SJCRH30 (cell line): ENCODE measurements at places on chromosomes 16 and 17. TPM values are rescaled to one million over a fixed set of nuclear protein-coding genes. Genes with fewer than 3 reads are reported as not detected.

PKMYT1 gene
- 34.8 and 45.8 TPM in 2 replicates for total RNA-seq

DNA sequence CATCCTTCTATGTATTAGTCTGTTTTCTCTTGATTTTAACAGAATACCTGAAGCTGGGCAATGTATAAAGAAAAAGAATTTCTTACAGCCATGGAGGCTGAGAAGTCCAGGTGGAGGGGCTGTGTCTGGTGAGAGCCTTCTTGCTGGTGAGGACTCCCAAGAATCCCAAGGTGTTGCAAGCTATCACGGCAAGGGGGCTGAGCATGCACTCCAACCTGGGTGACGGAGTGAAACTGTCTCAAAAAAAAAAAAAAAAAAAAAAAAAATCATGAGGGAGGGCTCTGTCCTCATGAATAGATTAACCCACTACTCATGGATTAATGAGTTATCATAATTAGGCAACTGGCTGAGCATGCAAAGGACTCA, 19.4 kb downstream of the NQO1 start:
- no peak for DNase-seq

DNA sequence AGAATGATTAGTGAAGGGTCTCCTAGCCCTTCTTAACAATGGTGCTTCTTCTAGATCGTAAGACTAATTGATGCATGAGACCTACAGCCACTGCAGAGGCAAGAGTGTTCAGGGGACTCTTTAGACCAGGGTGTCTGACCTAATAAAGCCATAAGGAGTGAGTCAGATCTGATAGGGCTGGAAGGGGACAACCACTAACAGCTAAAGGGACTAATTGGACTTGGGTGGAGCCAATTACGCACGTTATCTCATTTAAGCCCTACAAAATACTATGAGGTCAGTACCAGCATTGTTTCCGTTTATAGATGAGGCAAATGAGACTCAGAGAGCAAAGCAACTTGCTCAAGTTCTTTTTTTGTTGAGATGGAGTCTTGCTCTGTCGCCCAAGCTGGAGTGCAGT, 14.5 kb upstream of the RNF222 start:
- DNase-seq, result no peak

DNA sequence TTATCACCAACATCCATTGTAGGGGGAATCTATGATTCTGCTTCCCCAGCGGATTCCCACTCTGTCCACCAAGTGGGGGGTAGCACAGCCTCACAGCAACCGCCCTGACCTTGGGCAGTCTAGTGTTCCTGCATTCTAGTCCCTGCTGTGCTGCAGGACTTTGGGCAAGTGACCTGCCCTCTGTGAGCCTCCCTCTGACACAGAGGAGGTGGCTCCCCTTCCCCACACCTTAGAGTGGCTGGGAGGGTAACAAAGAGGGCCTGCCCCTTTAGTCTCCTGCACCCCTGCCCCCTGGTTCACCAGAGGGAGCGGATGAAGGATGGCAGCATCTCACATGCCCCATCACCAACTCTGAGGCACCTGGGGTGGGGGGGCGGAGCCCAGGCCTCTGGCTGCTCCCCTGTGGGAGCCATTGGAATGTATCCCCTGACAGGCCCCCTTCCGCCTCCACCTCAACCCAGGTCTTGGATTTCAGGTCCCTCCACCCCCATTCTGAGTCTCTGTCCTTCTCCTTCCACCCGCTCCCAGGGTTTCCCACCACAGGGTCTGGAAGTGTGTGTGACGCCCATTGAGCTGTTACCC, 10.1 kb downstream of the GAS2L2 start:
- no peak for DNase-seq

DNA sequence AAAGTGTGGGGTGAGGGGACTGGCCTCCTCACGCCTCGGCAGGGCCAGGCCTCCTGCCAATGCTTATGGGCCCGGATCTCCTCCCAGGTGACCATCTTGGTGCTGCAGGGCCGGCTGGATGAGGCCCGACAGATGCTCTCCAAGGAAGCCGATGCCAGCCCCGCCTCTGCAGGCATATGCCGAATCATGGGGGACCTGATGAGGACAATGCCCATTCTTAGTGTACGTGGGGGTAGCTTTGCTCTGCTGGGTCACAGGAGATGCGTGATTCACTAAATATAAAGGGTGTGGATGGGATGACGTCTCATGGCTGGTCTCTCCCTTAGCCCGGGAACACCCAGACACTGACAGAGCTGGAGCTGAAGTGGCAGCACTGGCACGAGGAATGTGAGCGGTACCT, 19.5 kb downstream of the NUP85 start:
- no peak for DNase-seq

DNA sequence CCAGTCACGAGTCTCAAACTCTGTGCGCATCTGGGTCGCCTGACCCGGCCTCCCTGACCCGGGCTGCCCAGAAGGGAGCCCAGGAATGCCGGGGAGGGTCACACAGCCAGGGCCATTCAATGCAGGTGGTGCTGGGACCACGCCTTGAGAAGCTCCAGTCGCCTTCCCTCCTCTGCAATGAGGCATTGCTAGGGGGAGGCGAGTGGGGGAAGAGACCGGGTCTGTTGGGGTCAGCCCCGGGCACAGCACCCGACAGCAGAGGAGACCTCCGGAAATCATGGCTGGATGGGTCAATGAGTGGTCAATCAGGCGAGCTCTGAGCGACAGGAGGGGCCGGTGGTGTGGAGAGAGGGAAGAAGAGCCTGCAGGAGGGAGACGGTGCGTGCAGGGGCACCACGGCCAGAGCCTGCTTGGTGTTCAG, 13.3 kb downstream of the JPH3 start:
- no peak for DNase-seq

FMNL1 gene
- 0.91 and 1.1 TPM in 2 replicates for total RNA-seq

DNA sequence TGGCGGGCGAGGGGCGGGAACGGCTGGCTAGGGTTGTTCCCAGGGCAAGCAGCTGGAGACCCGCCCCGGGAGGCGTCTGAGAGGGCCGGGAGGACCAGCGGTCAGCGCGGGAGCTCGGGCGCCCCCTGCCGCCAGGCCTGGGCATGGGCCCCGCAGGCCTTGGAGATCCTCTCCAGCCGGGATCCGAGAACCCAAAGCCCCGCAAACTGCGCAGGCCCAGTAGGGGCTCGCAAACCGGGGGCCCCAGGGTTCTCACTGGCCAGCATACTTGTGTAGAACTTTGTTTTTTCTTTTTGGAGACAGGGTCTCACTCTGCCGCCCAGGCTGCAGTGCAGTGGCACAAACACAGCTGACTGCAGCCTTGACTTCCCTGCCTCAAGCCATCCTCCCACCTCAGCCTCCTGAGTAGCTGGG, 20.8 kb upstream of the ZNF423 start:
- peak; percentile 71 for DNase-seq

TRAPPC2L gene
- total RNA-seq, result 34.3 and 36.9 TPM in 2 replicates

CTF1 gene
- 1.3 and 1.4 TPM in 2 replicates for total RNA-seq

SMIM36 gene
- total RNA-seq, result not detected in 2 replicates

- no peak for DNase-seq
These were observed 11.0 kb downstream of the ITGAM start for GRCh38 chr16:31270795-31271194.

GDPD1 gene
- 0.20 and 0.49 TPM in 2 replicates for total RNA-seq

PDIA2 gene
- total RNA-seq, result 0.18 and 0.38 TPM in 2 replicates

GRCh38 chr16:4358236-4358635, 7.1 kb upstream of the PAM16 start:
- DNase-seq, result no peak

GAA gene
- total RNA-seq, result 17.5 and 23.1 TPM in 2 replicates

- no peak for DNase-seq
These were observed 85.9 kb downstream of the TBC1D16 start for GRCh38 chr17:79949656-79950209.

RNFT1 gene
- total RNA-seq, result 13.9 and 15.0 TPM in 2 replicates

DNA sequence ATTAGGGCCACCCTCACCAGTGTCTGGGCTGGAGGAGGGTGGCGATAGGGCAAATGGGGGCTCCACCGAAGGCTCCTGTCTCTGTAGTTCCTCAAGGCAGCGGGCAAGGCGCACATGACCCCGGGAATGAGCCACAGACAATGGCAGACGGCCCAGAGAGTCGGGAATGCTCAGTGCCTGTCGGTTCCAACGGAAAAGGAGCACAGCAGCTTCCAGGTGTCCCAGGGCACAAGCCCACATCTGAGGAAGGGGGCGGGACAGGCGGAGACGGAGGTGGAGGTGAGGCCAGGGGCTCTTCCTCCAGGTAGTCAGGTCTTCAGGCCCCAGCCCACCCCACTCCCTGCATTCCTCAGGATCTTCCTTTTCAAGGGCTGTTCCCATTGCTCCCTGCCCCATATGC, 5.1 kb upstream of the SPAG7 start:
- DNase-seq, result no peak

- no peak for DNase-seq
These were observed 98.0 kb downstream of the SHISA9 start for GRCh38 chr16:12999368-12999767.
